ENCODE measurements at places on chromosomes 1 and 21.

- DNase-seq = no peak
Measured at GRCh38 chr1:226799634-226800281, 60.7 kb upstream of the ITPKB start.

GRCh38 chr21:14543983-14544382 is 2.1 kb downstream of the SAMSN1 start:
- no peak for DNase-seq

DNA sequence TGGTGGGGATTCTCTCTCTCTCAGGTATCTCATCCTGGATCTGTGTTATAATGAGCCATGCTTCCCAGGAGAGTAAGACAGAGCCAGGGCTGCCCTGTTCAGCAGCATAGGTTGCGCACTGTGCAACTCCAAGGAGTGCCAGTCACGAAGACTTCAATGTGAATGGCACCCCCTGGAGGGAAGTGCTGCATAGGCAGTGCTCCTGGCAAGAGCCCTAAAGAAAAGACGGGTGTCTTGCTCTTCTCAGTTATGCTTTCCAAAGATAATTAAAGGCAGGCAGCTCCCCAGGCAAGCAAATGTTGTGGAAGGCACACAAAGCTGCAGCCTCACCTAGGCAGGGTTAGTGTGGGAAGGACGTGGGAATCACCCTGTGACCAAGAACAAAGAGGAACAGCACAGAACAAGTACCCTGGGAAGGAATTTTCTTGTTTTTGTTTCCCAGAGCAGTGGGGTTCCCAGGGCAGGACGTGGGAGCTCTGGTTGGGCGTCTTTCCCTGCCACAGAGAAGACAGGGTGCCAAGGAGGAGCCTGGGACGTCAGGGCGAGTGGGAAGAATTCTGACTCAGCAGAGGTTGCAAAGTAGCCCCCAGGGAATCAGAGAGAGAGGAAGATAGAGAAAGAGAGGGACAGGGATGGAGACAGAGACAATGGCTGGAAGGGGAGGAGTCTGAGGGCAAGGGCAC is 120.9 kb downstream of the KCNN3 start:
- DNase-seq = peak; percentile 53

DNA sequence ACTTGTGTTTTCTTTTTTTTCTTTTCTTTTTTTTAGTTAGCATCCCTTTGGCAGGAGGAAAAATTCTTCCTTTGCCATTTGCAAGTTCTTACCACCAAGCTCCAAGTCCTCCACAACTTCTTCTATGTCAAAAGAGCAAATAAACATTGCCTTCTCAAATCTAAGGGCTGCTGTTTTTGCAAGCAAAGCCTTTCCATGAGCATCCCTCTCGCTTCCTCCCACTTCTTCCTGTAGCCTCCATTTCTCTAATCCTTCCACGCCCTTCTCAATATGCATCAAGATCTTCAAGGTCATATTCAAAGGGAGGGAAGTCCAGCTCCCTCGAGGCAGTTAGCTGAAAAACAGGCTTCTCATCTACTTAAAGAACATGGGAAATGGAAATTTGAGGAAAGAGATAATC is 147.1 kb downstream of the ADSS2 start:
- no peak for DNase-seq

DNA sequence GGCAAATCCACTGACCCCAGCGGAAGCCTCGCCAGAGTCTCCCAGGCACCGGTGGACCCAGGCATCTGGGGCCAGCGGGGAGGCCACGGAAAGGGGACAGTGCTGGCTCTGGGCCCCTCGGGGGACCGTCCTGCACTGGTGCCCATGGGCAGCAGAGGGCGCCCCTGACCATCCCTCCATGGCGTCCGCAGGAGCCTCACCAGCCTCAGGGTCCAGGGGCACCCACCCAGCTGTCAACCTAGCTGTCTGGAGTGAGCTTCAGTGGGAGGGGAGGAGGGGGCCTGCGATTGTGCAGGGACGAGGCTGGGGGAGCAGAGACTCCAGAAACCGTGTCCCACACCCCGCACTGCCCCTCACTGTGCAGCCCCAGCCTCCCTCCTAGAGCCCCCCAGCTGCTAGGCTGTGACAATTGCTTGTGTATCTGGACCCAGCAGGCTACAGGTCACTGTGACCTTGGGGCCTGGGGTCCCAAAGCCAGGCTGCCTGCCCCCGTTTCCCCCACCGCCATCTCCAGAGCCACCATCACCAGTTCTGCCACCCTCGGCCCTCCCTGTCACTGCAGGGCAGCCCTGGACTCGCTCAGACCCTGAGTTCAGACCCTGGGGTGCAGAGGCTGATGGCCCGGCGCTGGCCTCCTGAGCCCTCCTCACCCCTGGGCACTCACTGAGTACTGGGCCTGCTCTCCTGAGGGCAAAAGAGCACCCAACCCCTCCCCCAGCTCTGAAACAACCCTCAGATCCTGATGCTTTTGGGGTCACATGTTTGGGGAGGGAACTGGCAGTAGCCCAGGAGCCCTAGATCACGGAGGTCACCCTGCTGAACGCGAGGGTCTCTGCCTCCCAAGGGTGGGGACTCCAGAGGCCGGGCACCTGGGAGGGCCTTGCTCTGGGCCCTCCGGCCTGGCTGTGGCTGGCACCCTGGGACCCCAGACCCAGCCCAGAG is 10.6 kb upstream of the COL6A1 start:
- peak; percentile 25 for DNase-seq

DNA sequence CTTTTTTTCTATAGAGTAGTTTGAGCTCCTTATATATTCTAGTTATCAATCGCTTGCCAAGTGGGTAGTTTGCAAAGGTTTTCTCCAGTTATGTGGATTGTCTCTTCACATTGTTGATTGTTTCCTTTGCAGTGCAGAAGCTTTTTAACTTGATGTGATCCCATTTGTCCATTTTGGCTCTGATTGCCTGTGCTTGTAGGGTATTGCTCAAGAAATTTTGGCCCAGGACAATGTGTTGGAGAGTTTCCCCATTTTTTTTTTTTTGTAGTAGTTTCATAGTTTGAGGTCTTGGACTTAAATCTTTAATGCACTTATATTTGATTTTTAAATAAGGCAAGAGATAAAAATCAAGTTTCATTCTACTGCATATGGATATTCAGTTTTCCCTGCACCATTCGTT is 774.8 kb upstream of the ADAMTS5 start:
- no peak for DNase-seq

DNA sequence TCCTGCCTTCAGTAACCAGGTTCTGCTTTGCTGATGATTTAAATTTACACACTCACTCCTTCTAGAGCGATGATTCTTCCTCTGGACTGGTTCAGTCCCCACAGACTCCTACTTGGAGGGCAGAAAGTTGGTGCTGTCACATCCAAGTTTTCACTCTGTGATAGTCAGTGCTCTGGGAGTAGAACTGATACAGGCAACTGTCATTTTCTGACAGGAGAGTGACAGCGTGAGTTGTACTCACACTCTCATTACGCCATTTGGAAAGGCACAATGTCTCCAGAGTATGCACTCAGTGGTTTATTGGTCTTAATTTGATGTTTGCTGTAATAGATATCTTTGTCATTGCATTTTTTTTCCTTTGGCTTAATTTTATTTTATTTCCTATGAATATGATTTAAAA is 96.0 kb downstream of the GRIK1 start:
- DNase-seq = no peak

DNA sequence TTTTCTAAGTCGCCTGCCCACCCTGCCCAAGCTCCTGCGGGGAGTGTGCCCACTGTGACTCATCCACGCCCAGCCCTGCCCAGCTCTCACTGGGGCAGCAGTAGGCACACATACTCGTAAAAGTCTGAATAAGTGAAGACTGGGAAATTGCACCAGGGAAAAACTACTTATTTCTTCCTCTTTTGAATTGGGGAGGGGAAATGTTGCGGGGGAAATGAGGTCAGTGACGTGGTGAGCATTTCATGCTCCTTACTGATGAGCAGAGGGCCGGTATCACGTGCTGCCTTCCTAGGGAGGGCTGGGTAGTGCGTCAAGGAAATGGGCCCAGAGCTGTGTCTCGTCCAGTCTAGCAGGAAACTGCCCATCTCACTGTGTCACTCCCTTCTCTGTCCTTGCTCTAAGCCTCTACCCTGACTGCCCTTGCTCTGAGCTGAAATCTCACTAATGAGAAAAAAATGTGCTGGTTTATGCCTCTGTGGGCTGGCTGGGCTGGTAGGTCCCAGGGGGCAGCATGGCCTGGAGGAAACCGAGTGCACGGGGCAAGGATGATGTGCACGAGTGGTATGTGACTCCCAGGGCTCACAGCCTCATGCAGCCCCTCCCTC is 13.5 kb upstream of the TNFRSF1B start:
- no peak for DNase-seq

DNA sequence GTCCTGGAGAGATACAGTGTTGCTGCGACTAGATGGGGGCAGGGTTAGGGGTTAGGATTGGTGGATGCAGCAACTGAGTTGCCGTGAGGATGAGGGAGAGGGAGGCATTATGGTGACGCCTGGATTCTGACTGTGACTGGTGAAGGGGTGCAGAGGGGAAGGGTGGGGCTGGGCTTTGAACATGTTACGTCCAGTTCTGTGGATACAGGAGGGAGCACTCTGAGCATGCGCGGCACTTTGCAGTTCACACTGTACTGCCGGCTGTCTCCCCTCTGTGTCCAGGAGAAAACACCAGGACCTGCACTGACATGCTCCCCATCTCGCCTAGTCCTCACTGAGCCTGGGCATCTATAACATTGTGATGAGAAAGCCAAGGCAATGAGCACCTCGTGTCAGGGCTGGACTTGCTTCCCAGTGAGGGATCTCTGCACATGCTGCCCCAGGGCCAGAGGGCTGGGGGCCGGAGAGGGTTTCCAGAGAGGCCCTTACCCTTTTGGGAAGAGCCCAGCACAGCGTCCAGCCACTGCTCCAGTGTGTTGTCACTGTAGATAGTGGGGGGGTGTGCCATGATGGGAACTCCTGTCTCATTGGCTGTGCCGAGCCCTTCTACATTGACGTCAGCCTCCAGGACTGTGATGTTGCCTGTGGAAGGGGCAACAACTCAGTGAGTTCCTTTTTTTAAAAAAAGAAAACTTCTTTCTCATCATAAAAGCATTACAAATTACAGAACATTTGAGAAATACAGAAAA is 7.6 kb downstream of the FAM151A start:
- no peak for DNase-seq

GRCh38 chr1:31231802-31232201 is 7.9 kb downstream of the NKAIN1 start:
- DNase-seq = no peak
